ENCODE measurements at places on chromosomes 3 and 15.
A peak's percentile ranks its signal among the peaks of the same experiment; 100 is the strongest.

DNA sequence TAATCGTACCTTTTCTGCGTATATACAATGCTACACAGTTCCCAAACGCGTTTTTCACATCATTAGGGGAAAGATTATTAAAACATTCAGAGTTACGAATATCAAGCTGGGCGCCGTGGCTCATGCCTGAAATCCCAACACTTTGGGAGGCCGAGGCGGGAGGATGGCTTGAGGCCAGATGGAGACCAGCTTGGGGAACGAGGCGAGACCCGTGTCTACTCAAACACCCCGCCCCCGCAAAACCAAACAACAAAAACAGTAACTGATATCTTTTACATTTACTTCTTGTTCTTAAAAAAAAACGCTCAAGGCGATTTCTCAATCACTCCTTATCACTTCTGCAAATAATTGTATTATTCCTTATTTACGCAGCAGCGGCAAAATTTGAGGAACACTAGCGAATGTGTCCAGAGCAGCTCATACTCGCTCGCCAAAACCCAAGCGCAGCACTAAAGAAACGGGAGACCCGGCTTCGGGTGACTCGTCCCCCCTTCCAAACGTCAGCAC, 1.2 kb downstream of the ZBTB11 start:
- no peak for DNase-seq

GRCh38 chr3:31384117-31384516, 148.6 kb upstream of the STT3B start:
- DNase-seq, result no peak

DNA sequence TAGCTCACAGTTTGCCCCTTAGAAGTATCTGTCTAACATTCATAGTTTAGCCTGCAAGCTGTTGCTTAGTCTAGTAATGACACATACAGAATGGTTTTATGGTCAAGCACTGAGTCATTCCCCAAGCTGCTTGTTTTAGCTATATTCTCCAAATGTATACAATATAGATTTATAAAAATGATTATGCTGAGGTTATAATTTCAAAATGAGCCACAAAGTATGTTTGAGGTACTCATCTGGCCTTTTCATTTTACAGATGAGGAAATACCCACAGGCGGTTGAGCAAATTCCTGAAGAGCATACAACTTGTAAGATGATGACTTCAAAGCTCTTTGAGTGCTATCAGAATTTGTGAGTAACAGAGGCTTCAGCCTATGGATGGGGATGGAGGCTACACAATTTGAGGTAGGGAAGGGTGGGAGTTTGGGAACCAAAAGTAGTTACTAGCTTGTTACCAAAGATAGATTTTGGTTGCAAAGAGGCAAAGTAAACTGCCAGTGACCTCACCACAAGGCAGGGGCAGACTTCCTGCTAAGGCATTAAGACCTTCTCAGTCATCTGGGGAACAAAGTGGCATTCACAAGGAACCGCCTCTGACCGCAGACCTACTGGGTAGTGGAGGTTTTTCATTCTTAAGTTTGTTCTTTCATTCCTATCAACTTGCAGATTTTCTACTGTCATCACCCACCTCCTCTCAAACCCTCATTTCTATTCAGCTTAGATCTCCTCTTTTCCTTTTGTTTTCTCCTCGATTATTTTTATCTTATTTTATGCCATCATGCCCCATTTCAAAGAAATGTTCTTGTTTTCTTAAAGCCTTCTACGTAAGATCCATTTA, 257.2 kb upstream of the NECTIN3 start:
- DNase-seq, result no peak

DNA sequence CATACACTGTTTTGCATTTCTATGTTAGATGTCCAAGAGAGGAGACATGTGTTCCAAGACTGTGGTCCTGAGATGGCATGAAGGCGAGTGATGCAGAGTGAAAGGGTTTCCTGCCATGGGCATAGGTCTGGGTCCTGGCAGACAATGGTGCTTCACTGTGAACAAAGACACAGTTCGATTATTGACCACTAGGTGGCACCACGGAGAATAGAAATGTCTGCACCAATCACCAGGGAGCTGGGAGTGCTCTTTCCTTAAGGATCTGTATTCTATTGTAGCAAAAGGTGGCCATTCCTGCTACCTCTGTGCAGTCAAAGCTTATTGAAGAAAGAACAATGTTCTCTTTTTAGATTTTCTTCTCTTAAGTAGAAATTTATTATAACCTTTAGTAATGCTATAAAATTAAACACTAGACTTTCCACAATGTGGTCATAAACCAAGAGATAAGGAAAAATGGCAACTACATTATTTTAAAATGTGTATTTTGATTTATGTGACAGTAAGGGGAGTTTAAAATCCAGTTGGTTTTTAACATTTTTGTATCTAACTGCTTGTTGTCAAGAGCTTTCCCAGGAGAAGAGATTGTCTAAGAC, 88.7 kb downstream of the GABRG3 start:
- DNase-seq, result peak; percentile 75

- no peak for DNase-seq
These were observed 26.4 kb downstream of the ASB7 start for GRCh38 chr15:100628746-100629145.

Measured in A549 (cell line).